ENCODE measurements at places on chromosomes 3 and 15. TPM values are rescaled to one million over a fixed set of nuclear protein-coding genes. Genes with fewer than 3 reads are reported as not detected.

DNA sequence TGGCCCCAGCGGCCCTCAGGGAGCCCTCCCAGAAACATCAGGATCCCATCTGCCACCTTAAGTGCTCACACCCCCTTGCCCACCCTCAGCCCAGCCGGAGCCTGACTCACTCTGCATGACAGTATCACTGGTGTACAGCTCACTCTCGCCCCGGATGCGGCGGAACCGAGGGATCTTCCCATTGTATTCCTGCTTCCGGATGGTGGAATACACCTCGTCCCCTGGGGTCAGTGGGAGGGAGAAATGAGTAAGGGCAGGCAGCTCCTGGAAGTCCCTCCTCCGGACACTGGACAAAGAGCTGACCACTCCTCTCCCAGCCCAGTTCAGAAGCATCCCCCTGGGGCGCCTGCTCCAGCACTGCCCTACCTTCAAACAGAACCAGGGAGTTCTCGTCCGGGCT is 16.5 kb downstream of the SEMA7A start:
- no peaks in the 10 kb centered on the region for H3K36me3 ChIP-seq
- H3K27me3 ChIP-seq, result no peaks in the 10 kb centered on the region
- H3K27ac ChIP-seq, result no peak overlapping the region
- peak; percentile 37 for DNase-seq
- H3K4me3 ChIP-seq, result no peak overlapping the region

DNA sequence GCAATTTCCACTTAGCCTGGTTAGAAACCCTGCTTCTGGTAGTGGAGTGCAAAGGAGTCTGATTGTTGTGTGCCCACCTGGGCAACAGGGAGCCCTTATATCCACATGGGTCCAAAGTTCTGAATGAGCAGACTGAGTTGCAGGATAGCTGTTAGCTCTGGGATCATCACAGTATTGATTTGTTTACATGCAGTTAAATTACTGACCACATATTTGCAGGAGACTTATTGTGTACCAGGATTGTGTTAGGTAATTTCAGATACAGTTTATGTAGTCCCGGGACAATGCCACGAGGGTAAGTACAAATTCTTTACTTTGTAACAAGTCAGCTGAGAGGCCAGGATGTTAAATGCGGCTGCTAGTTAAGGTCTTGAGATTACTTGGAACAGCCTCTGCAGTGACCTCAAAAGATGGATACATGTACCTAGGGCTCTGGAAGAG is 18.8 kb downstream of the ARHGEF26 start:
- H3K27ac ChIP-seq, result no peak overlapping the region
- no peaks in the 10 kb centered on the region for H3K4me1 ChIP-seq
- H3K27me3 ChIP-seq, result no peaks in the 10 kb centered on the region
- H3K36me3 ChIP-seq, result no peaks in the 10 kb centered on the region

GRCh38 chr15:71114887-71115566 is at the start of gene THSD4:
Gene THSD4, plus strand, starts transcription at chr15:71115471.
- no peaks in the 10 kb centered on the region for H3K36me3 ChIP-seq
- peaks cover 3% of the 10 kb centered on the region for H3K4me1 ChIP-seq
- DNase-seq, result peak; percentile 83

- H3K36me3 ChIP-seq, result no peaks in the 10 kb centered on the region
- H3K27me3 ChIP-seq, result no peaks in the 10 kb centered on the region
- peaks cover 23% of the 10 kb centered on the region for H3K4me1 ChIP-seq
- H3K4me3 ChIP-seq, result no peak overlapping the region
Measured at GRCh38 chr3:9032231-9032777, 69.0 kb upstream of the RAD18 start.

Gene SCN10A
- total RNA-seq, result 0.09 TPM

DNA sequence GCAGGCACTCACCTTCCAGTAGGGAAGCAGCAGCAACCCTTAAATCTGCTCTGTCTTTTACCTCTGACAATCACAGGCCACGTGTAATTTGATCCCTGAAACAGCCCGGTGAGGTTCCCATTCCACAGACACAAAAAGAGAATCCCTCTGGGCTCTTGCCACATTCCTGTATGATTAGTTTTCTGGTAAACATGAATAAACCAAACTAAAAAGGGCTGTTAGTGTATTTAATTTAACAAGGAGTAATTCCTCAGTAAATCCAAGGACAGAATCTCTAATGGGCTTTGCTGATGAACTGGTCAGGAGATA is 186.9 kb downstream of the FAM43A start:
- H3K27me3 ChIP-seq, result no peaks in the 10 kb centered on the region
- H3K27ac ChIP-seq, result no peak overlapping the region
- H3K4me3 ChIP-seq, result no peak overlapping the region

DNA sequence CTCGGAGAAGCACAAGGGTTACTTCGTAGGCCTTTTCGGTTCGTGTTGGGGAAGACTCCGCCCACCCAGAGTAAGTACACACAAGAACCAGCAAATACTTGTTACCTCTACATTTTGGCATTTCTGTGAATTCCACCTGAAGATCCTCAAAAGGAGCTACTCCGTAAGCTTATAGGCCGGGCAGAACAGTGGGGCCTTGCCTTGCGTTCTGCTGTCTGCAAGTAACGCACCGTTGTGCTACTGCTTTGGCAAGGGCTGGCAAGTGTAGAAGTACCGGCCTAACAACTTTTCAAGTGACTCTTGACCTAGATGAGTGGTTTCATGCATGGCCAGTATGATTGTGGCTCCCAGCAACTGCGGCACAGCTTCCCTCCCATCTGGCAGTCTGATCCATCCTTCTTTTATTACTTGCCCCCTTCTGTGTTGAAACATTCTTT is 6.4 kb upstream of the DNAAF4 start:
- DNase-seq, result no peak
- H3K27ac ChIP-seq, result no peak overlapping the region
- no peaks in the 10 kb centered on the region for H3K36me3 ChIP-seq
- H3K4me1 ChIP-seq, result no peaks in the 10 kb centered on the region
- H3K4me3 ChIP-seq, result no peak overlapping the region
- no peaks in the 10 kb centered on the region for H3K27me3 ChIP-seq

GRCh38 chr3:57019057-57019456 is 41.4 kb upstream of the SPATA12 start:
- no peaks in the 10 kb centered on the region for H3K36me3 ChIP-seq
- H3K4me3 ChIP-seq, result no peak overlapping the region
- H3K27ac ChIP-seq, result no peak overlapping the region

- H3K36me3 ChIP-seq, result no peaks in the 10 kb centered on the region
- no peak overlapping the region for H3K27ac ChIP-seq
- no peak overlapping the region for H3K4me3 ChIP-seq
Measured at GRCh38 chr15:36884936-36885635, 215.3 kb downstream of the MEIS2 start.

DNA sequence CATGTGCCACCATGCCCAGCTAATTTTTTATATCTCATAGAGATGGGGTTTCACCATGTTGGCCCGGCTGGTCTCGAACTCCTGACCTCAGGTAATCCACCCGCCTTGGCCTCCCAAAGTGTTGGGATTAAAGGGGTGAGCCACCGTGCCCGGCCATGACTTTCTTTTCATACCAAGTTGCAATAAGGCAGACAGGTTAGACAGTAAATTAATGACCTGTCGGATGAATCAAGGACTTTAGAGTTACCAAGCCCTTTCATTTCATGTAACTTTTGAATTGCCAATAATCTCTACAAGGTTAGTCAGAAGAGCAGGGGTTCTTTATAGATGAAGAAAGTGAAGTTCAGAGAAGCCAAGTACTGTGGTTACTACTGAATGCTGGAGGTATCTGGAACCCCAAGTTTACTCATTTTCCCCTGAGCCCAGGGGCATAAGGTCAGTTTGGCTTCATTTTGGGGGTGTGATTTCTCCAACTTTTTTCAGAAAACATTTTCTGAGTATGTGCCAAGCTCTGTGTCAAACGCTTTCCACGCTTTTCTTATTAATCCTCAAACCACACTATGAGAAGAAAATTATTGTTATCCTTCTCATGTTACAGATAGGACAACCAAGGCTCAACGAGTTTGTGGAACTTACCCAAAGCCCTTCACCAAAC is 11.9 kb downstream of the PRICKLE2 start:
- H3K36me3 ChIP-seq, result no peaks in the 10 kb centered on the region
- peak overlapping the region; percentile 46 for H3K4me3 ChIP-seq
- DNase-seq, result no peak
- H3K27me3 ChIP-seq, result no peaks in the 10 kb centered on the region
- peaks cover 72% of the 10 kb centered on the region for H3K4me1 ChIP-seq

Gene FBXL2
- 3.4 TPM for total RNA-seq

Gene SYNPR
- not detected for total RNA-seq

- no peaks in the 10 kb centered on the region for H3K4me1 ChIP-seq
- no peak overlapping the region for H3K27ac ChIP-seq
- no peak for DNase-seq
- no peak overlapping the region for H3K4me3 ChIP-seq
Measured at GRCh38 chr15:43316971-43317346, 13.4 kb downstream of the LCMT2 start.

DNA sequence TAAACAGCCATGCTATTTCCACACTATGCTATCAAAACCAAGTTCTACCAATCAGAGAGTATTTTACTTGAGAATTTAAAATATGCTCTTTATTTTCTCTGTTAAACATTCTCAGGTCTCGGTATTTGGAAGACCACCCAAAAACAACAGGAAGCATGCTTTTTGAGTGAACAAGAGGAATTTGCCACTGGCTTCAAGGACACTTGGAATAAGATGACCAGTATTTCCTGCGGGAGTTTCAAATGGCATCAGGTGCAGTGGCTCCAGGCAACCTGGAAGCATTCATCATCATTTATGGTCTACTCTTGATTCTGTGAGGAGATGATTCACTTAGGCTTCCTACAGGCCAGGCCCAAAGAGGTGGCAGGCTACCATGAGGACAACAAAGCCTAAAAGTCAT is 305.7 kb upstream of the ATP11B start:
- no peaks in the 10 kb centered on the region for H3K27me3 ChIP-seq
- H3K4me1 ChIP-seq, result no peaks in the 10 kb centered on the region
- no peak overlapping the region for H3K27ac ChIP-seq
- no peak for DNase-seq

GRCh38 chr3:119601154-119601553 is 3.5 kb downstream of the PLA1A start:
- H3K4me1 ChIP-seq, result peaks cover 73% of the 10 kb centered on the region
- no peak overlapping the region for H3K4me3 ChIP-seq
- peak overlapping the region; percentile 79 for H3K27ac ChIP-seq
- no peak for DNase-seq
- no peaks in the 10 kb centered on the region for H3K27me3 ChIP-seq
- no peaks in the 10 kb centered on the region for H3K36me3 ChIP-seq

Gene GPR160
- total RNA-seq, result 0.99 TPM

DNA sequence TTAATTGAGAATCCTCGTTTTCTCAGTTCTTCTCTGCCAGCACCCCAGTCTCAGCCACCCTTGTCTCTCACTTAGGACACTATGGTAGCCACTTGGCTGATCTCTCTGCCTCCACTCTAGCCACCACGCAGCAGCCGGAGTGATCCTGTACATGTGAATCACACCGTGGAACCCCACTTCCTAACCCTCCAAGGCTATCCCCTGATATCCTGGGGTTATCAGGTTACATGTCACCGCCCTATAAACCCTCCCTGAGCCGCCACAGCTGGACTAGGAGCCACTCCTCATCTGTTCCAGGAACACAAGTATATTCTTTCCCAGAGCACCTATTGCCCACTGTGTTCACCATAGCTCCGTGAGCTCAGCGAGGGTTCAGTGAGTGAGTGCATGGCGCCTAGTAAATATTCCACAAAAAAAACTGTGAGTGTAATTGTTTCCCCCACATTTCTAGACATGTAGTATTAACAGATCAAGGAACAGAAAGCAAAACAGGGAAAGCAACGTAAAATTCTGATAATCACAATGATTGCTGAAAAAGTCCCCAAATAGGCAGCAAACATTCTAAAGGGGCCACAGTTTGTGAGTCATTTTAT is 661 bp upstream of the PARP14 start:
- peak overlapping the region; percentile 92 for H3K4me3 ChIP-seq
- H3K27me3 ChIP-seq, result no peaks in the 10 kb centered on the region
- peak overlapping the region; percentile 93 for H3K27ac ChIP-seq
- H3K4me1 ChIP-seq, result peaks cover 4% of the 10 kb centered on the region
- H3K36me3 ChIP-seq, result peaks cover 13% of the 10 kb centered on the region
- DNase-seq, result no peak

Gene FETUB
- not detected for total RNA-seq

DNA sequence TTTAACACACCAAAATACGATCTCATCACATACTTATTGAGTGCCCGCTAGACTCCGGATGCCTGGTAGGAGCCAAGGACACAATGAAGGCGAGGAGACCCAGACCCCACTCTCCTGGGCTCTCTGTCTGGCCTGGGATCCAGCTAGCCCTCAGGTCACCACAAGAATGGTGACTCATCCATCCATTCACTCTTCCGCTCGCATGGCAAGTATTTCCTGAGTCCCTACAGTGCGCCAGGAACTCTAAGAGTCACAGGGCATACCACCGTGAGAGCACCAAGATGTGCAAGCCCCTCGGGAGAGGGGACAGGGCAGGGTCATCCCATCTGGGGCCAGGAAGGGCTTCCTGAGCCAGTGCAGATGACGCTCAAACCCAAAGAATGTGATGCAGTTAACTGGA is 101.6 kb upstream of the PRR20G start:
- no peak overlapping the region for H3K4me3 ChIP-seq
- DNase-seq, result no peak
- H3K27me3 ChIP-seq, result peaks cover 6% of the 10 kb centered on the region
- H3K4me1 ChIP-seq, result no peaks in the 10 kb centered on the region
- H3K27ac ChIP-seq, result no peak overlapping the region

Gene RBP2
- not detected for total RNA-seq

Gene TXNRD3
- total RNA-seq, result 3.9 TPM

Data from heart left ventricle (tissue), 16 donors.